Stimulated activated CD8-positive, alpha-beta memory T cell treated with anti-CD3 and anti-CD28 coated beads, Interleukin-7, amount 100 ng/mL, for 24 hours (primary cell): ENCODE measurements at places on chromosomes 2 and 18.

DNA sequence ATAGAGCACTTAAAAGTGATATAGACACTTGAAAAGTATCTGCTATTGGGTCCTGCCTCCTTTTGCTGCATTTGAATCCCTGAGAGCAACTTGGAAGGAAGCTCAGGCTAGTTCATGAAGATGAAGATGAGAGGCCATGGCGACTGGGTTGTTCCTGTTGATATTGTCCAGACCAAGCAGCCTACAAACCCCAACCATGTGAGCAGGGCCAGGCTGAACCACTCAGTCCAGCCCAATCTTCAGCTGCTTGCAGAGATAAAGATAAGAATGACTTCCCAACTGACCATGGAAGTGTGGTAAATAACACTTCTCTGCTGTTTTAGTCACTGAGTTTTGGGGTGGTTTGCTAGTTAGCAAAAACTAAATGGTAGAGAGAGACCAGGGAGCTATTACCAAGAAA is 417.6 kb downstream of the SOX11 start:
- DNase-seq = no peak

GRCh38 chr2:204571041-204571440 is 25.8 kb downstream of the PARD3B start:
- no peak for DNase-seq

DNA sequence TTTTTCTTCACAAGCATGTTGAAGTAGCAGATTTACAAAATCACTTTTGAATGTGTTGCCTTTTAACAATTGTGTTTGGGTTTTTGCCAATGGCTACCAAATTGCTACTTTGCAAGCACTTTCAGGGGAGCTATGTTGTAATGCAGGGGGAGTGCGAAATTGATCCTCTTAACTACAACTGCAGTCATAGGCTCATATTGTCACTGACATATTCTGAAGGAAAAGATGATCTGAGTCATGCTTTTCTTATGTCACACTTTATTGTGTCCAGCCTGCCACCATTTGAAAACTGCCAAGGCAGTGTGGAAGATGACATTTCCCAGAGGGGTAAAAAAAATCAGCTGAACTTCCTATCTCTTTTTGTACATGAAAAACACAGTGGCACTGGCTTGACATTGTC is 74.9 kb downstream of the GPD2 start:
- no peak for DNase-seq

- no peak for DNase-seq
Observed at GRCh38 chr2:105691947-105692390, 52.7 kb upstream of the NCK2 start.

DNA sequence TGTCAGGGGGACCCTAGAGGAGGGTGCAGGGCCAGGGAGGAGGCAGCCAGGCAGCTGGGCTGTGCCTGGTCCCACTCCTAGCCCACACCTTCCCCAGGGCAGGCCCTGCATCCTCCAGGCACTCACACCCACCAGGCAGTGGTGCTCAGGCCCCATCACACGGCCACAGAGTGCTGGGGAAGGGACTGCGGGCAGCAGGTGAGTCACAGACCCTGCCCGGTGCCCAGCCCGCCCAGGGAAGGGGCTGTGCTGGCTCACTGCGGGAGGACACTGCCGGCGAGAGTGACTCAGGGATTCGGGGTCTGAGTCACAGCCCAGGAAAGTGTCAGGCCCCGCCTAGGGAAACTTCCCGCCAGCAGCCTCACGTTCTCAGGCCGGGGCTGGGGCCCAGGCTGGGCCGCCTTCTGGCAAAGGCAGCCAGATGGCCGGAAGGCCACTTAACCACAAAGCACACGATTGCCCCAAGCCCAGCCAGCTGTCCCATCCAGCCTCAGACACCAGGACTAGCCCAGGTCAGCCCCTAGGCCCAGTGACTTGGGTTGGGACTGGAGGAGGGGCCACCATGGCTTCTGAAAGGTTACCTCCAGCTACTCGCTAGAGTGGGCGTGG is 42.2 kb downstream of the BIN1 start:
- DNase-seq = peak; percentile 52

DNA sequence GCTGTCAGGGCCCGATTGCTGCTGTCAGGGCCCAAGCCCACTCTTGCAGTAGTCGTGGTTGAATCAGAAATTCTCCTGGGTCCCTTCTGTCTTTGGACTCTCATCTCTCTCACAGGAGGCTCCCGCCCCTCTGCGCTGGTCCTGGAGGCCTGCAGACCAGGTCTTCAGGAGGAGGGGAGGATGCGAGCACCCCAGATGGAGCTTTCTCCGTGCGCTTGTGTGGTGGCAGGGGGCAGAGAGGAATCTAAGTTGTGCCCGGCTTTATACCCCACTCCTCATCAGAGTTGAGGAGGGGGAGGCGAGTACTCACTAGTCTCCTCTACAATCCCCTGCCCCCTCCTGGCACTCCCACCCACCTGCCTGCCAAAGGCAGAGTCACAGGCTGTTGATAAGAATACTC is 10.4 kb downstream of the EN1 start:
- DNase-seq = no peak

DNA sequence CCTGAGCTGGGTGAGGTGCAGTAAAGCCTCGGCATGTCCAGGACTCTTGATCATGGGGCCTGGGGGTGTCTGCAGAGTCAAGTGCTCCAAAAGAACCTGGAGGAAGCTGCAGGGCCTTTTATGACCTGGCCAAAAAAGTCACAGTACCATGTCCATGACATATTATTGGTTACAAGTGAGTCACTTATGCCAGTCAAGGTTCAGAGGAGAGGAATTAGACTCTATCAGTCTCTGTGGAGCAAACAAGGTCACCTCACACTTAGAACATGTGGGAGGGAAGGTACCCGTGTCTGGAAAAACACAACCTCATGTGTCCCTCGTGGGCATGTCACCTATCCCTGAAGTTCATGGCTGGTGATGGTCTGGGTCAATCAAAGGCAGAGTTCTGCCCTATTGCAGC is 465.7 kb downstream of the FBXO15 start:
- DNase-seq = no peak

DNA sequence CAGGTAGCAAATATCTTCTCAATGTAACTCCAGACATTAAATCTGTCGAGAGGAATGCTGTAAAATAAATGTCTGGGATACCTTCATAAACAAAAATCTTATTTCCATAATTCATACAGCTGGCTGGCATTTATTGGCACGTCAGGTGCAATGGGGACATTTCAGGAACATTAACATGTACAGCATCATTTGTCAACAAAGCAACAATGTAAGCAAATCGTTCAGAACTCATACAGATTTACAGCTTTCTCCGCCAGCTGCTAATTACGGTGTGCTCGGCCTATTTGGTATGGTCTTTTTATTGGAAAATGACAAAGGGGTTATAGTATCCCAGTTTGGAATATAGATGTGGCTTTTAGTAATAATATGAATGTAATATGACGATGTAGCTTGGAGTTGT is 464.9 kb downstream of the ARHGAP15 start:
- DNase-seq = no peak

- DNase-seq = no peak
Observed at GRCh38 chr2:101173707-101174295, 22.6 kb upstream of the TBC1D8 start.

- no peak for DNase-seq
Observed at GRCh38 chr2:48438266-48438665, 91.7 kb upstream of the STON1 start.

DNA sequence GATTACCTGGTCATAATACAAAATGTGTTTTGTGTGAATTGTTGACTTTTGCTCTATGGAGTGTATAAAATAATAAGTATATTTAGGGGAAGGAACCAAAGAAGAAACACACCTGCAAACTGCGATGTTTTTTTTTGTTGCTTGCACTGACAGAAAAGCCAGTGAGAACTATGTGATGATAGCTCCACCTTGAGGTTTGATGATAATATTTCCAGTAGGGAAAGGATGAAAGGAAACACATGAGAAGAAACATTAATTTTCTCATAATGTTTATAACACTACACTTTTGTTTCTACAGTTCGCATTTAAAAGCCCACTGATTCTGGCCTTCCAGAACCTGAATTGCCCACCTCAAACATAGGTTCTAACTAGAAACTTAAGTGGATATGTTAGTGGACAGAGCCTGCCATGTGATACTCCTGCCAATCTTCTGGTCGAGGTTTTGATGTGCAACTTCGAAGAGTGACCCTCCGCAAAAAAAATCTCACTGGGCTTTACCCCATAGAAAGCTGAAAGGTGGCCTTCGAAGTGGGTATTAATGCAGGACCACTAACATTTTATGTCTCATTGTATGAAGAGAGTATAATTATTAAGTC is 476.4 kb upstream of the SPHKAP start:
- DNase-seq = no peak

- no peak for DNase-seq
Observed at GRCh38 chr2:80322311-80322920, 17.9 kb upstream of the LRRTM1 start.

DNA sequence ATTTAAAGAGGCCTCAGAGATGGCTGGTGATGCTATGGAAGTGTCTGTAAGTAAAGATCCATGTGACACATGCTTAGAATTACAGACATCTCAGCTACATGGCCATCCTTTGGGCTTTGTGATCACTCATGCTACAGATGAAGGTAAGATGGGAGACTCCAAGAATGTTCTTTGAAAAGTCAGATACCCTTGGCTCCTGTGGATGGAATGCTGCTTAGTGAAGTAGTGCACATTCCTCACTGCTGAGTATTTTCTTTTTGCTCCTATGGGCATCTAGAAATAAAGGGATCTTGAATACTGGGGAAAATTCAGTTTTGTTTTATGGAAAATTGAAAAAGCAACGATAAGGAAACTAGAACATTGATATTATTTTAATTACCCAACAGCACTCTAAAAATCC is 55.2 kb upstream of the REV1 start:
- DNase-seq = no peak

DNA sequence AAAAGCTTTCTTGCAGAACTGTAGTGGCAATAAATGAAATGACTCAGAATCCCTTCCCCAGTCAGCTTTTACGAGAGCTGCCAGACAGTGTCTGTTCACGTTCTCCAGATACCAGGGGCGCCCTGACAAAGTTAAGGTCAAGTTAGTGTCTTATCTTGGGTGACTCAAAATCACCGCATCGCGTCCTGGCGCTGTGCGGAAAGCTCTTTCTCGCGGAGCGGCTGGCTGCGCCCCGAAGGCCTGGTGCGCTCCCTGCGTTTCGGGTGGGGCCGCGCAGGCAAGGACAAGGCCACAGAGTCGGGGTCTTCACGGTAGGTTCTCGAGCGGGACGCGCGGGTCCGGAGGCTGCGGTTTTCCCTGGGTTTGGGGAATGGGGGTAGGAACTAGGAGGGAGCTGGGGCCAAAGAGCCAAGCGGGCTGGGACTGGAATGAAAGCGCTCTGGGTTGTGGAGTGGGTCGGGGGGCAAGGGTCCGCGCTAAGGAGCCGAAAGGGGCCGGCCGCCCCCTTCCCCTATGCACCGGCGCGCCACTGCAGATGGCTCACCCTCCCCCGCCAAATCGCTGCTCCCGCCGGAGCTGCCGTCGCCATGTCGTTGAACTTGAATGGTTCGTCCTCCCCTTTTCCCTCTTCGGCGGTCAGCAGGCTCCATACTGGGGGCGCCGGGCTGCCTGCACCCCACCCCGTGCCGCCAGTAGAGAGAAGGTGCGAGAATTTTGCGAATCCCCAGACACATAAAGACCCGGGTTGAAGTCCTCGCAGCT is 2.6 kb upstream of the HOXD11 start:
- no peak for DNase-seq

DNA sequence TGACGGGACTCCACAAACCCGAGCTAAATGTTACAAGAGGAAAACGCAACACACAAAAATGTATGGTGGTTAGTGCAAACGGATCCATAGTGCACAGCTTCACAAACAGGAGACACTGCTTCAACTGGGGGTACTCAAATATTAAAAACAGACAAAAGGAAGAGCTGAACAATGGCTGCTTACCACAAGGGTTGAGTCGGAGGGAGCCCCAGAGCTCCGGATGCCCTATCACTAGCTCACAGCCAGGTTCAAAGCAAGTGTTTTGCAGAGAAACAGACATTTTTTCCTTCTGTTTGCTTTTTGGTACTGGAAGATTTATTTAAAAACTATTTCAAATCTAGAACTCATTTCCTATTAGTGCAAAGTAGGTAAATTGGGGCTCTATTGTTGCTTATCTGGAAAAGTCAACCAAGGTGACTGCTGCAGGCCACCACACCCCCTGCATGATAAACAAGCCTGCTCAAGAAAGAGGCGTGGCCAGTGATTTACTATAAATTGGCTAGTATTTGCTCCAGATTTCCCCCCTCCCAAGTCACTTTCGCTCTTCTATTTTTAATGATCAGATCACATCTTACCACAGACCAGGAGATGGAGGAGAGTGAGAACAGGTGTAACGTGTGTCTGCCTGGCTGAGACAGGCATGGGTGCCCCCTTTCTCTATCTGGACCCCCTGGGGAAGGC is 46.5 kb downstream of the ZAP70 start:
- DNase-seq = no peak

GRCh38 chr2:143607231-143608062 is 478.2 kb downstream of the ARHGAP15 start:
- no peak for DNase-seq

DNA sequence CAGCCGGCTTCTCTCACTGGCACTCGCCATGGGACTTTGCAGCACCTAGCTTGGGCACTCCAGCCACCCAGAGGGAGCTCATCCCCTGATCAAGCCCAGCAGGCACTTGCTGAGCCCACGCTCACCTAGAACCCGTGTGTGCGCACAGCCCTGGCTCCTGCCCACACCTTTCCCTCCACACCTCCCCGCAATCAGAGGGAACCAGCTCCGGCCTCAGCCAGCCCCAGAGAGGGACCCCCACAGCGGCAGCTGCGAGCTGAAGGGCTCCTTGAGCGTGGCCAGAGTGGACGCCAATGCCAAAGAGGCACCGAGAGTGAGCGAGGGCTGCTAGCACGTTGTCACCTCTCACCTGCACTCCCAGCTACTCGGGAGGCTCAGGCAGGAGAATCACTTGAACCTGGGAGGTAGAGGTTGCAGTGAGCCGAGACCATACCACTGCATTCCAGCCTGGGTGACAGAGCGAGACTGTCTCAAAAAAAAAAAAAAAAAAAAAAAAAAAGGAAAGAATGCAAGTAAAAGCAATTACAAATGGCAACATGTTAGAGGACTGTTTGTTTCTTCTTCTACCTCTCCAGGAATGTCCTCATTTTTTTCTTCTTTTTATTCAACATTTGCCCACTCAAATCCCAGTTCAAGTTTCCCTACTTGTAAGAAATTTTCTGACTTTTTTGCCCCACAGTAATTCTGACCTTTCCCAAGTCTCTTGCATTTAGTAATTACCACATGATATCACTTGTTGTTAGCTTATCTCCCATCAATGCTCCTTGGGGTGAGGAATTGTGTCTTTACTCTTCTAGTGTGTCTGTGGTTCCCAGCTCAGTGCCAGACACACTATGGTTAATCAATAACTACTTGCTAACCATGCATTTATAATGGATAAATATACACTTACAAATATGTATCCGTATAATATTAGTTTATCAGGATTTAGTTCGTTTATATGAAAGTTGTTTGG is 40.6 kb upstream of the ST3GAL5 start:
- DNase-seq = no peak

DNA sequence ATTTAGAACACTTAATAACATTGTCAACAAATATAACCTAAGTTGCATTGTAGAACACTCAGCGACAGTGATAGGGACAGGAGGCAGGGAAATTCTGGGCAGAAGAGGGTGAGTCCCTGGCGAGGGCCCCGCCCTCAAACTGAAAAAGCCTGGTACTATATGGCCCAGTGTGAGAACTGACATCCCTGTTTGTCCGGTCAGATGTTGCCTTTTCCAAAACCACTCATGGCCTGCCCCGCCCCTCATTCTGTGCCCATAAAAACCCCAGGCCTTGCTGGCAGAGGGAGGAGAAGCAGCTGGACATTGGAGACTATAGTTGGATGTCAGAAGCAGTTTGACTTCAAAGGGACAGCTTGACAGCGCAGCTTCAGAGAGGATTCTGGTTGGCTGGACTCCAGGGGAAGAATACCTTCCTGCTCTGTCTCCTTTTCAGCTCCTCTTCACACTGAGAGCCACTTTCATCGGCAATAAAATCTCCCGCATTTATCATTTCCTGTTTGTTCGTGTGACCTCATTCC is 47.0 kb downstream of the FAM117B start:
- DNase-seq = no peak
